Endothelial cell of umbilical vein (primary cell): ENCODE measurements at places on chromosomes 3 and 15. TPM values are rescaled to one million over a fixed set of nuclear protein-coding genes. Genes with fewer than 3 reads are reported as not detected.
A peak's percentile ranks its signal among the peaks of the same experiment; 100 is the strongest.

DNA sequence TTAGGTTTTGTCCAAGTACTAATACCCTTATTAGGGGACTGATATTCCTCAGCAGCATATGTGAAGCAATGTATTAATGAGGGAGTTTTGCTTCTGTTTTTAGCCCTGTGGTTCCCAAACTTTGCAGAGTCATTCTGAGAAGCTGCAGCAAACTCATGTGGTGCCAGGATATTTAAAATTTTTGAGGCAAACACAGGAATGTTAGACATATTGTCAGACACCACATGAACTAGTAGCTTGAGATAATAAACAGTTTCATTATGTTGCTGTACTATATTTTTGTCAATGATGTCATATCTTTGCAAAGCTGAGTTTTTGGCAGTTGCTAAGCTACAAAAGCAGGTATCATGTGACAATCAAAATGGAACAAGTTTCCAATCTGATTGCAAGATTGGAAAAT lies 36.6 kb downstream of the ATP6V1A start:
- peak; percentile 90 for DNase-seq

GRCh38 chr3:184690192-184690883 lies 21.5 kb downstream of the MAGEF1 start:
- no peak for DNase-seq

DNA sequence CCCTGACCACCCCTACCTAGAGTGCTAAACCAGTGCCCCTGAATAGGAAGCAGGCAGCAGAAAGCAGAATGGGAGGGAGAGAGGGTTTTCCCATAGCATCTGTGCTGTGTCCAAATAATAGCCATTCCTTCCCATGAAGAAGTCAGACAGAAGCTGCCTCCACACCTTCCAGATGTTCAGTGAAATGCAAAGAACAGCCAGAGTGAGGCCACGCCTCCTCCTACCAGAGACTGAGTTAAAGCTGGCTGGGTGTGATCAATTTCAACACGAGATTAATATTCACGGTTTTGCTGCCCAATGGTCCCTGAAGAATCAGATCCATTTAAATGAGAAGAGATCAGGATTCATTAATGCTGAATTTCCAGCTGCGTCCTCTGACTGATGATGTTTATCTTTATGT lies 111.8 kb downstream of the SRGAP3 start:
- DNase-seq, result no peak

DNA sequence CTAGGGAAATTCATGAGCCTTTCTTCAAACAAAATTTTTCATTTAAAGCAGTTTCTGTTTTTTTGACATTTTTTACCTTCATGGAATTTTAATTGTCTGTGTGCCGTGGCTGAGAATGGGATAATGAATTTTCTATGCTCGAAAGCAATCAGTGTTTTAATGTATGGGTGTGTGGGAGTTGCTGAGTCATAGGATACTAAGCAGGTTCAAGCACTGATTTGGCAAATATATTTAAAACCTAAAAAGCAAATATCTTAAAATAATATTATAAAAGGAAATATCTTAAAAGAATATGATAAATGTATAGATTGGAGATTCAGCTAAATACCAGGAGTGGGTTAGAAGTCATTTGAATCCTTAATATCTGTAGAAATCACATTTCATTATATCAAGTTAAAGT lies 173.6 kb upstream of the LRRFIP2 start:
- no peak for DNase-seq

- no peak for DNase-seq
Measured at GRCh38 chr15:52423852-52424251, 104.8 kb downstream of the MYO5A start.

PRSS50 gene
- total RNA-seq, result not detected in 2 replicates
